ENCODE measurements at places on chromosomes 1 and 21.

DNA sequence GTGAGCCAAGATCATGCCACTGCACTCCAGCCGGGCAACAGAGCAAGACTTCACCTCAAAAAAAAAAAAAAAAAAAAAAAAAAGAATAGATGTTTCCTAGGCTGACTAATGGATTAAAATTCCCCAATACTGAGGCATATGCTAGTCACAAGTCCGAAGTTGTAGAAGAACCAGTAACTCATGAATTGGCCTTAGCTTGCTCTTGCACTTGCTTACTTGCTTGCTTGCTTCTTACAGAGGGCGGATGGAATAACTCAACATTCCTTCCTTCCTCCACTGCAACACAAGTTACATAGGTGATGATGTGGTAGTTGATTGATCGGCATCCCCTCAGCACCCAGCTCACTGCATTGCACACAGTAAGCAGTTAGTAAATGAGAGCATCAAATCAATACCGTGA is 2.8 kb upstream of the TARS2 start:
- peak; percentile 70 for DNase-seq

GRCh38 chr1:51482881-51483280 is 36.2 kb downstream of the EPS15 start:
- DNase-seq = peak; percentile 48

DNA sequence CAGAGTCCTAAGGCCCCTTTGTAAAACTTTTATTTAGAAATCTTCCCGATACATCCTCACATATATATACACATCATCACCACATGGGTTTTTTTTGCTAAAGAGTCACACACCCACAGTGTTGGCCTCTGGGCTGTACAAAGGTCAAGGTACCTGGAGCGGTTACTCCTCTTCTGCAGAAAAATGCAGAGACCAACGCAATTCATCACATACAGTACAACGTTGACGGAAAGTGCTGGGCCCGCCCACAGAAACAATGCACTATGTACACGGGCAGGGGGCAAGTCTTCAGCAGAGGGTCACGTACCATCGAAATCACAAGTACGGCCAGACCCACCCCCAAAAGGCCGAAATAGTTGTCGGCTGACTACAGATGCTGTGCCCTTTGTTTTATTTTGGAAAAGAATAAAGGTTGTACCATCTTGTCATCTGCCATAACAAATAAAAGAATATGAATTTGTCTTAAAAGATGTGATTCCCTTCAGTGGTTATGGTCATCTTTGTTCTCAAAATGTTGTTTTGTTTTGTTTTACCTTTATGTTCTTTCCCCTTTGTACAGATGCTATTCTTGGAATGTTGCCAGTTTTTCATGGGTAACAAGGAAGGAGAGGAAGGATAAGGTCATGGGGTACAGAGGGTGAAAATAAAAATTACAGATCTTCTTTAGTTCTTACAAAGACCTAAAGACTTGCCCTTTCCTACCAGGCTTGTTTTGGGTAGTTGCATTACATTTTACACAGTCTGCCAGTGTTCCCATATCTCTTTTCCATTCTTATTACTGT is 15.6 kb downstream of the TAL1 start:
- DNase-seq = no peak

DNA sequence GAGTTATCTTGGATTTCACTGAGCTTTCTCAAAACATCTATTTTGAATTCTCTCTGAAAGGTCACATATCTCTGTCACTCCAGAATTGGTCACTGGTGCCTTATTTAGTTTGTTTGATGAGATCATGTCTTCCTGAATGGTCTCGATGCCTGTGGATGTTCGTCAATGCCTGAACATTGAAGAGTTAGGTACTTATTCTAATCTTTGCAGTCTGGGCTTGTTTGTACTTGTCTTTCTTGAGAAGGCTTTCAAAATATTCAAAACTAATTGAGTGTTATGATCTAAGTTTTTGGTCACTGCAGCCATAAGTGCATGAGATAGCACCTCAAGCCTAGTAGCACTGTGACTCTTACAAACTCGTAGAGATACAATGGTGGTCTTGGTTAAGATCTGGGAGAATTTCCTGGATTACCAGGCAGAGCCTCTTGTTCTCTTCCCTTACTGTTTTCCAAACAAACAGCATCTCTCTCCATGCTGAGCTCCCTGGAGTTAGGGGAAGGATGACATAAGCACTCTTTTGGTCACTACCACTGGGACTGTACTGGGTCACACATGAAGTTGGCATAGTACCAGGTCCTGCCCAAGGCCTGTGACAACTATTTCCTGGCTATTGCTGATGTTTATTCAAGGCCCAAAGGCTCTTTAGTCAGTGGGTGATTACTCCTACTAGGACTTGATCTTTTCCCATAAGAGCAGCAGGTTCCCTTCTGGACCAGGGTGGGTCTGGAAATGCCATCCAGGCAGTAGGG is 25.6 kb downstream of the SLC22A15 start:
- DNase-seq = no peak

- peak; percentile 10 for DNase-seq
Observed at GRCh38 chr1:113321771-113322387, 68.4 kb upstream of the MAGI3 start.

GRCh38 chr1:37404711-37405110 is 69.7 kb upstream of the ZC3H12A start:
- no peak for DNase-seq

DNA sequence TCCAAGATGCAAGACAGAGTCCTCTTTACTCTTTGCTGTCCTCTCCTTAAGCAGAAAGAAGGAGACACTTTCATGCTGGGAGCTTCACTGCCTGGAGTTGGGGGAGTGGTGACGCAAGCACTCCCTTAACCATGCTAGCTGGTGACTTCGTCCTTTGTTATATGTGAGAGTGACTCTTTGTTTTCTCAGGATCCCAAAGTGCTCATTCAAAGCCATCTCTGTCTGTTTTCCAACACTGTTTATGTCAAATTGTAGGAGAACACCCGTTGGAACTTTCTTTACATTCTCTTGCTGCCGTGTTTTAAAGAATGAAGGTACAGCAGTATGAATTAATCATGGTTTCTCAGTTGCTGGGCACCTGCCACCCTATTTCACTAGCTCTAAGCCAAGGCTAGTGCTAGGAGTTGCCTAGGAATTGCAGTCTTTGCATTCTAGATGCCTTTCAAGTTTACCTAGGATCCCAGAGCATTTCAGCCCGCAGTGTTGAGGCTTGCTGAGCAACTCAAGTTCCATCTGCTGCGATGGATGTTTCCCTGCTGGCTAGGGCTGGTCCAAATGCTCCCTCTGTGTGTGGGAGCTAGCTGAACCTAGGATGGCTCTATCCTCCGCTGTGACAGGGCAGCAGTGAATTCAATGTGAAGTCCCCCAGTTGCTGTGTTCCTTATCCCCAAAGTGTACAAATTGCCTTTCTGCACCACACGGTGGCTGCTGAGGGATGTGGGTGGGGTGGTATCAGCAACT is 82.6 kb upstream of the GPR52 start:
- DNase-seq = no peak

- no peak for DNase-seq
Observed at GRCh38 chr1:53579221-53580008, 120.2 kb downstream of the DMRTB1 start.

- no peak for DNase-seq
Observed at GRCh38 chr1:22118291-22118992, 24.5 kb downstream of the WNT4 start.

DNA sequence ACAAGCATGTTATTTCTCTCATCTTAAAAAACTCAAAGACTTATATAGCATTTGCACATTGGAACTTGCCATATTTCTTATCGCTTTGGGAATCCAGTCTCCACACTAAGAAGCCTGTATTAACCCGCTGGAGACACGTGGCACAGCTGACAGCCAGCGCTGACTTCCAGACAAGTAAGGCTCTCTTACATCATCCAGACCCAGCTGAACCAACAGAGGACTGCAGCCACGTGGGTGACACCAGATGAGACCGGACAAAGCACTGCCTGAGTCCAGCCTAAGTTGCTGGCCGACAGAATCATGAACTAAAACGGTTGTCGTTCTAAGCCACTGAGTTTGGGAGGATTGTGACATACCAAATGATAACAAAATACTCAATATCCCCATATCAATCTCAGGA is 6.3 kb upstream of the CD247 start:
- DNase-seq = no peak

- DNase-seq = no peak
Observed at GRCh38 chr1:85228972-85229371, 28.2 kb upstream of the SYDE2 start.

- DNase-seq = peak; percentile 10
Observed at GRCh38 chr1:36924282-36924811, 110.0 kb downstream of the GRIK3 start.

GRCh38 chr1:151003180-151003579 is 3.5 kb downstream of the MINDY1 start:
- no peak for DNase-seq

GRCh38 chr1:36851595-36851994 is 182.7 kb downstream of the GRIK3 start:
- DNase-seq = no peak

GRCh38 chr1:65514041-65514440 is 93.6 kb downstream of the LEPR start:
- DNase-seq = peak; percentile 90

DNA sequence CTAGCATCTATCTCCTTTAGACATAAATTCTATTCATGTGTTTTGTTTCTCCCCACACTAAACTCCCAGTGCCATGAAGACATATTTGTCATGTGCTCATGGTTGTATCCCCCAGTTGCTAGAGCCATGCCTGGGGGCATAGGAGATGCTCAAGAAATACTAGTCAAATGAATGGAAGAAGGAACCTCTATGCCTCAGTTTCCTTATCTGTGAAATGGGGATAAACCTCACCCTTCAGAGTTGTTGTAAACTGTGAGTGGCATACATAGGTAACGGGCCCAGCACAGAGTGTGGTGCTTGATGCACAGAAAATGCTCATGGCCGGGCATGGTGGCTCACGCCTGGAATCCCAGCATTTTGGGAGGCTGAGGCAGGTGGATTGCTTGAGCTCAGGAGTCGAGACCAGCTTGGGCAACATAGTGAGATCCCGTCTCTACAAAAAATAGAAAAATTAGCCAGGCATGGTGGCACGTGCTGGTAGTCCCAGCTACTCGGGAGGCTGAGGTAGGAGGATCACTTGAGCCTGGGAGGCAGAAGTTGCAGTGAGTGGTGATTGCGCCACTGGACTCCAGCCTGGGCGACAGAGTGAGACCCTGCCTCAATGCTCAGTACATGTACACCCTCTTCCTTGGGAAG is 8.7 kb downstream of the LDLRAD2 start:
- DNase-seq = no peak

DNA sequence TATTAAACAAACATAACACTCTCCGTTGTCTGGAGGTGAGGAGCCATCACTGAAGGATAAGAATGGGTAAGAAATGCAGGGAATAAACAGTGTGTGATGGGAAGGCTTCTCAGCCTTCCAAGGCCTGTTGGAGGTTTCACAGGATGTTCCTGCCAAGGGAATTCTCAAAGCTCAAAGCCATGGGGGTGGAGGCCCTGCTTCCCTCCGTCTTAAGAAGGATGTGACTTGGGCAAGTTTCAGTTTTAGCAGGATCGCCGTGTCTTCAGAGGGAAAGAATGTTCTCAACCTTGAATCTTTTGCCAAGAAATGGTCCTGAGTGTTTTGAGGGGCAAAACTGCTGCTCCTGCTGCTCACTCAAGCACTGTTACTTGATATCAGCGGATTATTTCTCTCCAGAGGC is 41.7 kb upstream of the IL20 start:
- DNase-seq = peak; percentile 66

GRCh38 chr1:112800289-112800688 is 85.2 kb upstream of the PPM1J start:
- DNase-seq = no peak

Measured in AG10803 (cell line).